Left renal pelvis (tissue), 4 donors: ENCODE measurements at places on chromosomes 2 and 18. TPM values are rescaled to one million over a fixed set of nuclear protein-coding genes. Genes with fewer than 3 reads are reported as not detected.

DNA sequence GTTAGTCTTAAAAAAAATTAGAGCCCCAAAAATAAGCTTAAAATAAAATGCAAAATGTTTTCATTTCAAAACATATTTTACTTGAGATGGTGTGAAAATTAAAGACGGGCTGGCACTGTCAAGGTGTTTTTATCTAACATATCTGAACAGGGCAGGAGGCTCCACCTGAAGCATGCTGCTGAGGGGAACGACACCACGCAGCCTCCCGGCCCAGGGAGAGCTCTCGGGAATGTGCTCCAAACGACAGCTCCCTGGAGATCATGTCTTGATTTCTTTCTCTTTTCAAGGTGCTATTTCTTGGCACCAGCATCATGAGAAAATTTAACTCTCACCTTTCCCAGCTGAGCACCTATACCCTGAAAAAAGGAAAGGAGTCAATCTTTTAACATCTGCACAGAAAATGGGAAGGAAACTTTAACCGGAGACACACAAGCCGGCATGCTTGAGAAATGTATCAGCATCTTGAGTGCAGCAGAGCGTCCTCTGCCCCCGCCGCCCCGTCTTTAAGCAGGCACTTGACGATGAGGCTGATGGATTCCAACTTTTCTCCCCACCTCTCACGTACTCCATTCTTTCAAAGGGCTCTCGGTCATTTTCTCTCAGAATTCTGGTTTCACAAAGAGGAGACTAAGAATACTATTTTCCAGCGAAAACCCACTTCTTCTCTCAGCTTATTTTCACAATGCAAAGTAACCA lies 56.6 kb downstream of the EIPR1 start:
- no peak for DNase-seq

GRCh38 chr18:10202845-10203321 lies 251.6 kb upstream of the APCDD1 start:
- no peak for DNase-seq

GRCh38 chr2:195613922-195614321 lies 43.1 kb upstream of the SLC39A10 start:
- no peak for DNase-seq

DNA sequence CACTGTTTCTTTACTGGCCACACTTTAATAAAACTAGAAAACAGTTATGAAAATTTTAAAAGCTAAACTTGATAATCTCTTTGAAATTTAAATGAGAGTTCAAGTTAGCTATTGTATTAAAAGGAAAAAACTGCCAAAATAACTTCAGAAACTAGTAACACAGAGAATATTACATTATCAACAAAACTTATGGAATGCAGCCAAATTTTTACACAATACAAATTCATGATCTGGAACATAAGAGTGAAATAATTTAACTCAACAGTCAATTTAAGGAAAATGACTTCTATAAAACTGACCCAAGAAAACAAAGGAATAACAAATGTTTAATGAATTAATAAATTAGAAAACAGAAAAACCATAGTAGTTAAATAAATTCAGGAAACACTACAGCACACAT lies 65.0 kb downstream of the TCF4 start:
- no peak for DNase-seq

DNA sequence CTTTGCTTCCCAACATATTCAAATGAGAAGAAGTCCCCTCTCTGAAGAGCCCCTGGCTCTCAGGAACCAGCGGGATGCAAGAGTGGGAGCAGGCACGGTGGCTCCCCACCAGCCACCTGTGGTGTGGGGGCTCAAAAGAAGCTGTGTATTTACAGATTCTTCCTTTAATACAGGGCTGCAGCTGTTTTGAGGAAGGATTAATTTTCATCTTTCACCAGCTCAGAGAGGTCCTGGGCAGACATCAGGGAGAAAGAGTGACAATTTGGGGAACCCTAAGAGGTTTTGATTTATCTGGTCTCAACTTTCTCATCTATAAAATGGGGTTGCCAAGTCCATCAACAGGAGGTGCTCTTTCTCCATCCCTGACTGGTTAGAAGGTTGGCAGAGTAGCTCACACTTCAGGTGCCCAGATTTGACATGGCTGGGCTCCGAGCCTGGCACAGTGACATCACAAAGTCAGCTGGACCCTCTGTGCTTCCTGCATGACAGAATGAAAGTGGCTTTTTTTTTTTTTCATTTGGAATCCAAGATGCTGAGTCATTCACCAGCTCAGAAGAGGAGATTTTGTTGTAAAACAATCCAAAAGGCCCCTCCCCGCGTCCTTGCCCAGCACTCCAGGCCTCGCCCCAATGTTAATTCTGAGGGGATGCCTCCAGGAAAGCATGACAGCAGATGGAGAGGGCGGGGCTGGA lies 15.5 kb upstream of the SIX2 start:
- DNase-seq: no peak

DNA sequence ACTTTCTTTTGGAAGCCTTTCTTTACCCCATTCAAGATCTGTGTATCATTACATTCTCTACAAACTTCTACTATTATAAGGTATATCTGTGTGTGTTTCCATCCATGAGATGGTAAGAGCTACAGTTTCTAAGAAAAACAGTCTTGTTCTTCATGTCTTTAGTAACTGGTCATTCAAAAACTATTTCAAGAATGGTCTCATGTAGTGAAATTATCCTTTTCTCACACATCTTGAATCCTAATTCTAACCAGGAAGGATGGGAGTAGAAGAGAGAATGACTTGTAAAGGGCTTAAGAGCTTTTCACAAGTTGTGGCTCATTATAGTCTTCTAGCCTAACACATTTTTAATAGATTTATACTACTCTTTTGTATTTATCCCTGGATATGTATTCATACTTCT lies 47.3 kb downstream of the ROCK1 start:
- no peak for DNase-seq

DNA sequence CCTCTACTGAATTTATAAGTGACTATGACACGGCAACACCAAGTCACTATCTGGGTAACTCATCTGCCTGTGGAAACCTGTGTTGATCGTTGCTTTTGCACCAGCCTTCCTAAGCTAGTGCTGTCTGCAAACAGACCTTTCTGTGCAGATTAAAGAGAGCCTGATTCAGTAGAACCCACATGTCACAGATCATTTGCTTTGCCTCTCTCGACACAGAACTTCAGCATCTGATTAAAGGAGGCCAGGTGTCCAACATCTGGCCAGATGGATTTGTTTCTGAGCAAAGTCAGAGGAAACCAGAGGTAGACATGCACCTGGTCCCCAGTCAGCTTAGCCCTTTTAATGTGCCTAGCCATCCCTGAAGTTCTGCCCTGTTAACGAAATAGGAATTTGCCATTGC lies 15.0 kb upstream of the TTR start:
- DNase-seq: no peak

GRCh38 chr2:207282916-207283315 lies 117.2 kb upstream of the KLF7 start:
- no peak for DNase-seq

COL3A1 gene
- 1,758 TPM for polyA plus RNA-seq

FAM237A gene
- not detected for polyA plus RNA-seq

ALPP gene
- not detected for polyA plus RNA-seq

ARHGEF4 gene
- polyA plus RNA-seq: 8.1 TPM

SLC19A3 gene
- polyA plus RNA-seq: 1.3 TPM

PCARE gene
- polyA plus RNA-seq: 0.05 TPM

INHA gene
- 1.5 TPM for polyA plus RNA-seq

TUBA3D gene
- 0.32 TPM for polyA plus RNA-seq

SLC5A7 gene
- 0.73 TPM for polyA plus RNA-seq

PKDCC gene
- polyA plus RNA-seq: 386 TPM
